ENCODE measurements at places on chromosomes 4 and X.

DNA sequence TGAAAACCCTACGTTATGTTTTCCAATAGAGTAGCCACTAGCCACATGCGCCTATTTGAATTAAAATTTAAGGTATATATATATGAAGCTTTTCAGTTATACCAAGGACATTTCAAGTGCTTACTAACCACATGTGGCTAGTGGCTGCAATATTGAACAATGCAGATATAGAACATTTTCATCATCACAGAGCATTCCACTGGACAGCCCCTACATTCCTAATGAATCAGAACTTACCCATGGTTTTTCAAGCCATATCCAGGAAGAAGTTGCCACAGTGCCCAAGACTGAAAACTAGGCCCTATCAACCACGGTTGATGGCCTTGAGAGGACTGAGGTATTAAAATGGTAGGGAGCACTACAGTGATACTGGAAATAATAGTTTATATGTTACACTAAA, 29.7 kb downstream of the NEK1 start:
- no peak for DNase-seq

- DNase-seq: no peak
These were observed 7.8 kb upstream of the CTAG2 start for GRCh38 chrX:154661170-154661569.

DNA sequence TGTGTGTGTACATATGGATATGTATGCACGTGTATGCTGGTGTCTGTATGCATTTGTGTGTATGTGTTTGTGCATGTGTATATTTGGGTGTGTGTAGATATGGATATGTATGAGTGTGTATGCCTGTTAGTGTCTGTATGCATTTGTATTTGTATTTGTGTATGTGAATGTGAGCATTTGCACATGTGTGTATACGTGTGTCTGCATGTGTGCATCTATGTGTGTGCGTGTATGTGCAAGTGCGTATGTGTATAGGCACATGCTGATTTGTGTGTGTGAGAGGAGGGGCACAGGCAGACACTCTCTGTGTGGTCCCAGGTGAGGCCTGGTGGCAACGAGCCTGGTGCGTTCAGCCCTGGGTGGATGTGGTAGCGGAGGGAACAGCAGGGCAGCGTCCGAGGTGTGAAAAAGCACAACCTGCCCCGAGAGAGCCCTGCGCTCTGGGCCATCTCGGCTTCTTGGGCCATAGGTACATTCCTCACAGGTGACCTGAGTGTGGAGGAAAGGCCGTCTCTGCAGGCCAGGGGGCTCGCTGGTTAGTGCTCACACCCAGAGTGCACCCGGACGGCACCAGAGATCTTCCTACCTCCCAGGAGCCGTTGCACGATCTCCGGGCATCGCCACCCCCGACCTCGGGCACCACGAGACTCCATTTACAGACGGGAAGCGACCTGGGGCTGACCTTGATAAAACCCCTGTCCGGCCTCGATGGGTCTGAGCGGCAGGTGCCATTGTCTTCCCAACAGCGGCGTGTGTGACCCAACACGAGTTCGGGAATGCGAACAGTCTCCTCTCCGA, 45.0 kb downstream of the ASMT start:
- DNase-seq: no peak

GRCh38 chr4:188078116-188078515, 31.3 kb downstream of the TRIML2 start:
- no peak for DNase-seq

GRCh38 chrX:11257711-11258110, 35.5 kb upstream of the AMELX start:
- DNase-seq: no peak

- DNase-seq: no peak
These were observed 3.2 kb upstream of the ADH1B start for GRCh38 chr4:99324361-99324760.

DNA sequence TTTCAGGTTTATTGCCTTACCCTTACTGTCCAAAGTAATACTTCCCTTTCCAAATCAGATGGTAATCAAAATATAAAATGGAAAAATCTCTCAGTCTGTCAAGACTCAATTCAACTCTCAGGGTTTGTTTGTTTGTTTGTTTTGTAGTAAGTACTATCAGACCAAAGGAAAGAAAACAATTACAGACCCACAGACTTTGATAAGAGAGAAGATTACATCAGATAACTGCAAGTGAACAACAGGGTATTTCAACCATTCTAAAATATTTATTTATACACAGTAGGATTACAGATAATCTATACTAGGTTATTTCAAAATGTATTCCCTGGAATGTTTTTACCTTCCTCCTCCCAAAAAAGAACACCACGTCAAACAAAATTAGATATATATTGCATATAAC, 28.9 kb downstream of the FBXO8 start:
- no peak for DNase-seq

DNA sequence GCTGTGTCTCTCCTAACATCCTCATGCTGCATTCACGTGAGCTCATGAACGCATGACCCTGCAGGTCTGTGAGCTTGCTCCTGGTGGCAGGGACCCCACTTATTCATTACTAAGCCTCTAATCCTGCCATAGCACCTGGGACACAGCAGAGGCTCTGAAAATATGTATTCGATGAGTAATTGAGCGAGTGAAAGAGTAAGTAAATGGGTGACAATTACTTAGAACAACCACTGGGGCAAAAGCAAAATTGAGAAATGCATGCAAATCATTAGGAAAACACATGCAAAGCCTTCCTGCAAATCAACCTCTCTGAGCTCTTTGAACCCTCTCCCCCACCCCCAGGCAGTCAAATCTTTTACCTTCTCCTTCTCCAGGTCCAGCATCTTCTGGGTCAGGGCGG, 23.6 kb upstream of the C4orf50 start:
- DNase-seq: peak; percentile 61

DNA sequence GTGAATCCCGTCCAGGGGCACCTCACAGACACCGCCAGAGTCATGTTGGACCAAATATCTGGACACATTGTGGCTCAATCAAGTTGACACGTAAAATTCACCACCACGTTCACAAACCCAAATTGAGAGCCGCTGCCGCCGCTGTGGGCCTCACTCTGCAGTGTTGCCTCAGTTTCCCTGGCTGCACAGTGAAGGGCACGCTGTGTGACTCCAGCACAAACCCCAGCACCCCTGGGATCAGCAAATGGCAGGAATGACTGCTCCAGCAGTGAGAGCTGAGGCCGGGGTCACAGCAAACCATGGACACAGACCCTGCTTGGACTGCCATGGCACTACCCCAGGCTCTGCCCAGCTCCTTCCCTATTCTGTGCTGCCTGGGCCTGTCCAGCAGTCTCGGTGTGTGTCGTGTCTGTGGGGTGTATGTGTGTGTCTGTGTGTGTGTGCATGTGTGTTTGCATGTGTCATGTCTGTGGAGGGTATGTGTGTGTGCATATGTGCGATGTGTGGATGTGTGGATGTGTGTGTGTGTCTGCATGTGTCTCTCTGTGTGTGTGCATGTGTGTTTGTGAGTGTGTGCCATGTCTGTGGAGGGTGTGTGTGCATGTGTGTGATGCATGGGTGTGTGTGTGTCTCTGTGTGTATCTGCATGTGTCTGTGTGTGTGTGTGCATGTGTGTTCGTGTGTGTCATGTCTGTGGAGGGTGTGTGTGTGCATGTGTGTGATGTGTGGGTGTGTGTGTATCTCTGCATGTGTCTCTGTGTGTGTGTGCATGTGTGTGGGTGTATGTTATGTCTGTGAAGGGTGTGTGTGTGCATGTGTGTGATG, 52.2 kb upstream of the ADRA2C start:
- DNase-seq: no peak

- no peak for DNase-seq
These were observed 189.1 kb downstream of the SLC7A11 start for GRCh38 chr4:138052806-138053632.

- no peak for DNase-seq
These were observed 519 bp downstream of the FOXO4 start for GRCh38 chrX:71095981-71096759.

DNA sequence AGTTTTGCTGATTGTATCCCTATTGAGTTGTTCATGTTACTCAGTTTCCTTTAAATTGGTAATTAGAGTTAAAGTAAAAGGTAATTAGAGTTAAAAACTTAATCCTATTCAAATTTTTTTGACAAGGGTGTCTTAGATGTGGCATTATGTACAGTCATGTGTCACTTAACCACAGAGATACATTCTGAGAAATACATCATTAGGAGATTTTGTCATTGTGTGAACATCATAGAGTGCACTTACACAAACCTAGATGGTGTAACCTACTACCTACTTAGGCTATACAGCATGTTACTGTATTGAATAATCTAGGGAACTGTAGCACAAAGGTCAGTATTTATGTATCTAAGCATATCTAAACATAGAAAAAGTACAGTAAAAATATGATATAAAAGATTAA, 39.2 kb downstream of the BEX3 start:
- peak; percentile 21 for DNase-seq

DNA sequence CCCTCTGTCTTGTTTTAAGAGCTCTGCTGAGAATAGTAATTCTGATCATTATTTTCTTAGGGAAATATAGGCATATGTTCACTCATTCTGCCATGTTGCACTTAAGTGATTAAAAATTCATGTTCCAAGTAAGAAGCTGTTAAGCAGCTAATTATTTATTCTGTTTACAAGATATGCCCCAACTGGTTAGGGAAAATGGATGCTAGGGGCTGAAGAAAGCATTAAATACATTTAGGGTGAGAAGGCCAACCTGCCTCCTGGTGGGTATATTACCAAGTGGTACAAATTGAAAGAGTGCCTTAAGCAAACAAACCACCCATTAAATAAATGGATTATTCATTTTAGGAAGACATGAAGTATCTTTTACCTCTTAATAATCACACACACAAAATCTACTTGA, 392.6 kb upstream of the EPHA5 start:
- no peak for DNase-seq

- DNase-seq: no peak
These were observed 864.9 kb upstream of the SLIT2 start for GRCh38 chr4:19386786-19387185.

- DNase-seq: peak; percentile 32
These were observed 94.7 kb downstream of the SEL1L3 start for GRCh38 chr4:25767877-25768725.

DNA sequence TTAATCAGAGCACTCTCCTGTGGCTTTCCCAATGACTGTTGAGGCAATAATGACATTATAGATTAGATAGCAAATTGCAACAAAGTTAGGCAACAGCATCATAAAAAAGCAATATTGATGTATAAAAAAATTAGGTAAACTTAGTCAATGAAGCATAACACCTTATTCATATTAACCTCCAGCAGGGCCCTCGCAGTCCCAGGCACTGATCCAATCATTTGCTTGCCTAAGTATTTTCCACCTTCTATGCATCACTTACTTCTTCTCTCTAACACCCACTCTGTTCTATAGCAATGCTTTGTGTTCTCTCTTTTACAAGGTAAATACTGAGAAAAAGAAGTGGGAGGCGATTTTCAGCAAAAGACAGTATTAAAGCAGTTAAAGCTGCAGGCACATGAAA, 833.5 kb upstream of the ADGRL3 start:
- no peak for DNase-seq

DNA sequence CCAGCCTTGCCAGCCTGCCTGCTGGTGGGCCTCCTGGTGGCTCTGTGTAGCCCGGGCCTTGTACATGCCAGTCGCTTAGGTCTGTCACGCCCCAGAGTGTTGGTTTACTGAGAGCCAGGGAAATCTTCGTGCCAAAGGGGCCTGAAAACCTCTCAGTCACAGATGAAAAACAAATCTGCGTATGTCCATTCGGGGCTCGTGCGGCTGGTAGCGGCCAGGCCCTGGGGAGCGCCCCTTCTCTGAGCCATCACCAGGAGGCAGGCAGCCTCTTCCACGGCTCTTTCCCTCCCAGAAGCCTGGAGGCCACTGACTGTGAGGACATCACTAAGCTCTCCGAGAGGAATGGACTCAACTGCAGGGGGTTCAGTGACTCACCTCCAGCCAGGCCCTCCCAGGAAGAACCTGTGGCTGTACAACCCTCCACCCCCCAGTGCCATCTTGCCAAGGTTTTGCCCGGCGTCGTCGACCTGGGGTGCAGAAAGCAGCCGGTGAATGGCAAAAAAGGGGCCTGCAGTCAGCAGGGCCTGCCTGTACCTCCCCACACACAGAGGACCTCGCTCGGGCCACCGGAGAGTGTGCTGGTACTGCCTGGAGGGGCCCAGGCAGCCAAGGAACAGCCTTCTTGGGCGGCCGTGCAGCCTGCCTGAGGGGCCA, 162.2 kb downstream of the BCOR start:
- no peak for DNase-seq

- no peak for DNase-seq
These were observed 86.3 kb downstream of the FBXL5 start for GRCh38 chr4:15568821-15569220.

DNA sequence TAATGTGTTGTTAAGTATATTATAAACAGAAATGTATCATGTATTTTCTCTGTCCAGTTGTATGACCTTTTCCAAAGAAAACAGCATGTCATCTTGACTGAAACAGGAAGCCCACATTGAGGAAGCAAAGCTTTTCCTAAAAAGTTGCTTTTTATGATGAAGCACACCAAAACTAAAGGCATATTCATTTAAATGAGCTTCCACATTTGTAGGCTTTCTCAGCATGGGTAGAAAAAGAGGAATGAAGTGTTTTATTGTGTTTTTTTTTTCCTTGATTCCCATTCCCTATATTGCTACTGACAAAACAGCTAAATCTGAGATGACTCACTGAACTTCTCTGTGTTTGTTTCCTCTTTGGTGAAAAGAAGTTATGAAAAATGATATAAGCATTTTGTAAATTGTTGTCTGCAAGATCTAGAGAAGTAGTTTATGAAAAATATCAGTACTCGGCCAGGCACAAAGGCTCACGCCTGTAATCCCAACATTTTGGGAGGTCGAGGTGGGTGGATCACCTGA, 32.5 kb upstream of the FRAS1 start:
- no peak for DNase-seq

DNA sequence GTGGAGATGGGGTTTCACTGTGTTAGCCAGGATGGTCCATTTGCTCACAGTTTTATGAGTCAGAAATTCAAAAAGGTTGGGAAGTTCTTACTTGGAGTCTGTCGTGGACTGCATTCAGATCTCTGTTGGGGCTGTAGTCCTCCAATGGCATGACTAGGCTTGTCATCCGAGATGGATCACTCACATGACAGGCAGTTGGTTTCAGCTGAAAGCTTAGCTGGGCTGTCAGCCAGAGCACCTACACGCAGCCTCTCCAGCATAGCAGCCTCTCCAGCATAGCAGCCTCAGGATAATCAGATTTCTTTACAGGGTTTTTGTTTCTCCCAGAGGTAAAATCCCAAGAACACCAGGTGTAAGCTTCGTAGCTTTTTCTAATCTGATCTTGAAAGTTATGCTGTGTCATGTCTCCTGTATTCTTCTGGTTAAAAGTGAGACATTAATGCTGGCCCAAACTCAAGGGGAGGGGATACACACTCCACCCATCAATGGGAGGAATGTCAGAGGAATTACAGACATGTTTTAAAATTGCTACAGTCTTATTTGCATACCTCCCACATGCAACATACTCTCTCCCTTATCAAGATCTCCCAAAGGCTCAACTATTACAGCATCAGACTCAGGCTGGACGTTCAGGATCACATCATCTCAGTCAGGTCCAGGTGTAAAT, 31.6 kb upstream of the SOD3 start:
- DNase-seq: no peak

DNA sequence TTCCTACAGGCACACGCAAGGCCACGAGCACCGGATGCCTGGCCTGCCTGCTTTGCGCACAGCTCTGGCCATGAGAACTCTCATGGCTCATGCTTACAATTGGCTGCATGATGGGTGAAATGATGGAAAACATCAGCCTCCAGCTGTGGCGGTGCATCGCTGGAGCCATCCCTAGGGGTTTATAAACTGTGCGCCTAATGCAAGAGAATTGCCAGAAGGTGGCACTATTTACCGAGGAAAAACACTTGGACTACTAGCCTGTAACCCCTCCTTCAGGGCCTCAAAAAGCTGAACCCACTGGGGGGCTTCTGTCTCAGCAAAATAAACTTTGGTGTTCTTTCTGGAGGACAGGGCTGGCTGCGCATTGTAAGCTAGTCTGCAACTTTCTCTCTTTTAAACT, 51.9 kb downstream of the PHKA2 start:
- DNase-seq: peak; percentile 30

Data from activated CD4-positive, alpha-beta T cell treated with anti-CD3 and anti-CD28 coated beads, Interleukin-2, Interleukin-6, amounts not matched to agents 100 ng/mL and 50 ng/mL, durations not matched to agents 16 hours and 8 hours (primary cell).